ENCODE measurements at places on chromosomes 12 and 14.
A peak's percentile ranks its signal among the peaks of the same experiment; 100 is the strongest.

DNA sequence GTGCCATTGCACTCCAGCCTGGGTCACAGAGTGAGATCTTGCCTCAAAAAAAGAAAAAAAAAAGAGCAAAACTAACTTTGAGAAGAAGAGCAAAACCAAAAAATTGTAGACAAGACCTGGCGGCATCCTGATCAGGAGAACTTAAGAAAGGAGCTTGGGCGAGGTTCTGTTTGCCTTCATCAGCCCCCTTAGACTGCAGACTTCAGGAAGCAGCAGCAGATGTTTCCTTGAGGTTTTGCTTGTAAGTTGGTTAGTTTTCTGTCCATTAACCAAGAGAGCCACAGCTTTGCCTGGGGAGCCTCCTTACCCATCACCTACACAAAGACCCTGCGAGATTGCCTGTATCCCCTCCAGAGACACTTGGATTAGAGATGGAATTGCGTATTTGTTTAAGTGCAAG lies 189.0 kb downstream of the AACS start:
- no peak for DNase-seq

DNA sequence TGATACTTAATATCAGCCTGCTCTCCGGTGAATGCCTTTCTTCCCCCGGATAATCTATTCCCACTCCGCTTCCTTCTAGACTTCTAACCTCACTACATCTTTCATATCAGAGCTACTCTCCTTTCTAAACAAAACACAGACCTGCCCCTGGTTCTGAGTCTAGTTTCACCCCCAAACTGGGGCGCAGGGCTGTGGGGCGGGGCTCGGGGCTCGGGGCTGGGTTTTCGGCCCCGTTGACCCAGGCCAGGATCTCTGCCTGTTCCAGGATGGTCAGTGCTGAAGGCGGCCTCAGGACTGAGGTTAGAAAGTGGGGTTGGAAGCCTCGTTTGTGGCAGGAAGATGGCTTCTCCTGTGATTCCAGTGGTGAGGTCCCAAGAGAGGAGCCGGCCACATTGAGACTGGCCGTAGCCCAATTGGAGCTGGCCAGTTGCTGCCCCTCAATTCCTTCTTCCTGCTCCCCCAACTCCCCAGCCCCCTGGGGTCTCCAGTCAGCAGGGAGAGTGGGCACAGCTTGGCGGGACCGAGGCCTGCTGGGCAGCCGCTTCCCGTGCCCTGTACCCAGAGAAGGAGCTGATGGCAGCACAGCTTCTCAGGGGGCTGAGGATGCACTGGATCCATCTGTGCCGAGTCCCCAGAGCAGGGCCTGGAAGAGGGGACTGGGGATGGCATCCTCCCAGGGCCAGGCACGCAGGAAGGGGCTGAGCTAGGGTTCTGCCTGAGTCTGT lies 52.9 kb downstream of the LRCOL1 start:
- DNase-seq: no peak

GRCh38 chr14:71472356-71473340 lies 459.6 kb upstream of the RGS6 start:
- no peak for DNase-seq

DNA sequence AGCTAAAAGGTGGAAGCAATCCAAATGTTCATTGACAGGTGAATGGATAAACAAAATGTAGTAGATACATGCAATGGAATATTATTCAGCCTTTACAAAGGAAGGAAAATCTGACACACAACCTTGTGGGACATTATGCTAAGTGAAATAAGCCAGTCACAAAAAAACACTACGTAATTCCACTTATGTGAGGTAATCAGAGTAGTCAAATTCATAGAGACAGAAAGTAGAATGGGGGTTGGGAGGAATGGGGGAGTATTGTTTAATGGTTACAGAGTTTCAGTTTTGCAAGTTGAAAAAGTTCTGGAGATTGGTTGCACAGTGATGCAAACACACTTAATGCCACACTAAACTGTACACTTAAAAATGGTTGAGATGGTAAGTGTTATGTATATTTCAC lies 62.8 kb downstream of the LIN52 start:
- DNase-seq: no peak

GRCh38 chr14:54809767-54810166 lies 92.9 kb downstream of the GCH1 start:
- no peak for DNase-seq

DNA sequence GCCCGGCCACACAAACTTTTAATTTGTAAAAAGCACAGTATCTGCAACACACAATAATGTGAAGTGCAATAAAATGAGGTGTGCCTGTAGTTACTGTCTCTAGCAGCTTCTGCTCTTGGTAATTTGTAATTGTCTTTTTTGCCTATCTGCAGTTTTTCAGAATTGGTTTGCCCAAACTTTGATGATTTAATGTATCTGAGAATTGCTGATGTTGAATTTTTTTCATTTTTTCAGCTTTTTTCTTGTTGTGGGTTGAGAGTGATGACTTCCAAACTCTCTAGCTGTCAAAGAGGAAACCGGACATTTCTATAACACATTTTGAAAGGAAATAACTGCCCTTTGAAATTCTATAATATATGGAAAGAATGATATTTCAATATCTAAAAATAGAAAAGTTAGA lies 236.9 kb downstream of the RERGL start:
- no peak for DNase-seq

- no peak for DNase-seq
These were observed 334.6 kb upstream of the FKBP4 start for GRCh38 chr12:2460051-2460670.

- DNase-seq: no peak
These were observed 1.5 kb downstream of the CAPRIN2 start for GRCh38 chr12:30753233-30753632.

DNA sequence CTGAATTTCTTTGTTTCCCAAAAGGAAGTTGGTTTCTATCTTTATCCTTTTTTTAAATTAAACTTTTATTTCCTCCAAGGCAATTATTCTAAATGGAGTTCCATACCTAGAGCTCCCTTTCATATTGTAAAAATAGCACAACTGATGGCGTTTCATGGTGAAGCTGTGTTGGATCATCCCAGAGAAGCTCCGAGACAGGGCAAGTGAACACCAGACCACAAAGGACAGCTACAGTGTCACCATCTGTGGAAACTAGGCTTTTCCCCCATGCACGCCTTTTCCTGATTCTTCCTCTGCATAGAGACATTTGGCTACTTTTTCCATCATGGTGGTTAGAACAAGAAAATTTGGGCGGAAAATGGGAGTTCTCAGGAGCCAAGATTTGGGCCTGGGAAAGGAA lies 12.7 kb downstream of the TPCN1 start:
- no peak for DNase-seq

GRCh38 chr12:119366007-119366406 lies 31.5 kb downstream of the CCDC60 start:
- no peak for DNase-seq

DNA sequence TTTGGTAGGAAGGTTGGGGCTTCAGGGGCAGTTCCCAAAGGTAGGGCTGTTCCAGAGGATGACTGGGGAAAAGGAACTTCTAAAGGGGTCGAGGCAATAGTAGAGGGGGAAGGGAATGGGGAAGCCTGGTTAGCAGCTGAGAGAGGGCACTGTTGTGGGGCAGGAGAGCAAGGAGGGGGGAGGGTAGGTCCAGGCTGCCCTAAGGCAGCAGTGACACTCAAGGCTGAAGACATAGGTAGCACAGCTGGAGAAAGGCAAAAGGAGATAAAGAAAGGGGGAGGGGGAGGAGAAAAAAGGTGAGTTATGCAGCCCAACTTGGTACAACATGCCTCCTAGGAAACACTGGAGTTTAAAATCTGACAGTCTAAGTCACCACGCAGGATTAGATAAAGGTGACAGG lies 3.9 kb downstream of the NACA start:
- DNase-seq: no peak

GRCh38 chr14:96089401-96089800 lies 50.2 kb downstream of the C14orf132 start:
- DNase-seq: no peak

DNA sequence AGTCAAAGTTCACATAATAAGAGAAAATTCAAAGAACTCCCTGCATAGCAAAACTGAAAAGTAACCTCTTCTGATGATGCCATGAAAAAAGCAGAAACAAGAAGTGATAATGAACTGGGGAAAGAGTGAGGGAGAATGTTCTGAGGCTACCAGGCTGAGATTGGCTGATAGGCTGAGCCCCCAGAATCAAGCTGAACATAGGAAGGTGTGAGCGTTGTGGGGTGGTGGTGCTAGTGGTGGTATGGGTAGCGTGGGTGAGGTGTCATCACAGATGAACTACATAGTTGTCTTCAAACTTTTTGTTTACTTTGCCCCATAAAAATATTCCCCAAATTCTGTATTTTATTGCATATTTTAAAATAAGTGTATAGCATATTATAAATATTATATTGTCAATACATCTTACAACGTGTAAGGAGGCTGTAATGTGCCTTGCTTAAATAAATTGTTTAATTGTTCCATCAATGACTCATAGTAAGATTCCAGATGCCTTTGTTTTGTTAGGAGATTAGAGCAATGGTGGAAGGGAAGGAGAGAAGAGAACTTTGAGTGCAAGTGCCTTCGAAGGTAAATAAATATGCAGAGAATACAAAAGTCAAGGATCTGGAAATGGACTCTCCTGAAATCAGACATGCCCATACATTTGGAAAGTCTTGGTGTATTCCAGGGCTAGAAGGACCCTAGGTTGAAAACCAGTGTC lies 15.8 kb upstream of the CFAP54 start:
- DNase-seq: peak; percentile 19

- DNase-seq: no peak
These were observed 87.0 kb downstream of the TSHR start for GRCh38 chr14:81042438-81042837.

- no peak for DNase-seq
These were observed 80.3 kb upstream of the NOS1 start for GRCh38 chr12:117441751-117442150.

DNA sequence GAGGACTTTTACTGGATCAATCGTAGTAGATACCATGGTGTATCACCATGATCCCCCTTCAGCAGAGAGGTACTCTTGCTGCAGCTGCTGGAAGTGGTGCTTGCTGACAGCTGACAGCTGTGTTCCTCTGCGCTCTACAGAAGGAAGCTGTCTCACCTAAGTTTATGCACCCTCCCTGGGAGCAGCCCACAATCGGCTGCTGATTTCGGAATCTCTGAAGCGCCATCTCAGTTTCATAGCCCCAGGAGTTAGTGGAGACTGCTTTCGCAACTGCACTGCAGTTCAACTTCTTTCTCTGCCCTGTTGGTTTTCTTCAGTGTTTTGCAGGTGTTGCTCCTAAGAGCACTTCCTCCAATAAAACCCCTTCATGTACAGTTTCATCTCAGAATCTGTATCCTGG lies 237.9 kb downstream of the PAWR start:
- DNase-seq: no peak

- no peak for DNase-seq
These were observed 151.9 kb downstream of the EMP1 start for GRCh38 chr12:13348464-13348863.

DNA sequence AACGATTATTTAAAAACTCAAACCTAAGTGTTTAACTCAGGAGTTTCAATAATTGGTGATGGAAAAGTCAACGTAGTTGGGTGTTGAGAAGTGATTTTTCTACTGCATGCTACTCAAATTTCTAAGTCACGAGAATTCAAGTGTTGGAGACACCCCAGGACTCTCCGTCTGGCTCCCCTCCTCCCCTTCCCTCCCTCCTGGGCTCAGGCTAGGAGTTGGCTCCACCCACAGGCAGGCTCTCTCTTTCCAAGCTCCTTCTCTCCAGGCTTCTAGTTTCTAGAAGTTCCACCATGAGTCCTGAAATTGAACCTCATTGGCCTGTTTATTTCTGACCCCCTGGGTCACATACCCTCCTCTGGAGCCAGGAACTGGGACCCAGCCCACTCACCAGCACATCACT lies 73.0 kb downstream of the TMEM132D start:
- DNase-seq: no peak

Data from activated CD8-positive, alpha-beta memory T cell treated with anti-CD3 and anti-CD28 coated beads for 4 hours (primary cell).